ENCODE measurements at places on chromosomes 6 and 20.

- no peak for DNase-seq
These were observed 312.9 kb downstream of the GJA1 start for GRCh38 chr6:121748376-121748775.

DNA sequence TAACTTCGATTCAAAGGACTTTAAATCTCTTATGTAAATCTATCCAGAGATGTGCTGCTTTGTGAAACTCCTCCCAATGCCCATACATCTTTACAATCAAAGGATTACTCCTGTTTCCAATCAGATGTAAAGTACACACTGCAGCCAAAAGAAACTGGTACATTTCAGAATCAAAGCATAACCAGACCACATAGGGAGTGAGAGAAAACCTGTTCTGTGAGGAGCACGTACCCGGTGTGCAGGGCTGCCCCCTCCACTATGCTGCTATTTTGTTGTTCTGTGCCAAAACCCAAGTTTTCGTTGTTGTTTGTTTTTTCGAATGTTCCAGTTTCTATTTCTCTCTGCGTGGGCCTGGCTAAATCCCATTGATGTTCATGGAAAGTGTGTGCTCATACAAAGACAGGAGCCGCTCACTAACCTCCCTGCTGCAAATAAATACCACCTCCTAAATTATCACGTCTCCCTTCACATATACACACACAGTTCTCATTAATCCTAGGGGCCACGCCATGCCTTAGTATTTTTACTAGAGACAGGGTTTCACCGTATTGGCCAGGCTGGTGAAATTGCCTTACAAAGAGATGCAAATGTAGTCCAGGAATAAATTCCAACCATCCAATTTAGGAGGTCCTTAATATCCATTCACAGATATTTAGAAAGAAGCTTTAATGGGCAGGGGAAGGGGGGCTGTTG lies 52.9 kb downstream of the ATP9A start:
- no peak for DNase-seq

DNA sequence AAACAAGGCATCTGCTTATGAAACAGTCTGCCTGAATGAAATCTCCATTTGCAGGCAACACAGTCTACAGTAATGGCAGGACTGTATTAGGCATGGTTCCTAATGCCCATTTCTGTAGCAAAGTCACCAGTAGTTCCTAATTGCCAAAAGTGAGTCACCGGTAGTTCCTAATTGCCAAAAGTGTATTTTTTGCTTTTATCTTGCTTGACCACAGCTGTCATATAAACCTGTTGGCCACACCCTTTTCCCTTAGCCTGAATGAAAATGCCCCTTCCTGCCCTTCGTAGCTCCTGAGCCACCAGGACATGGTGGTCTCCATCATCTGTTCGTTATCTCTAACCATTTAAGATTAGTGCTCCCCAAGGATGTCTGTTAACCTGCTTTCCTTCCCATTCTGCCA lies 34.5 kb downstream of the MTHFD1L start:
- no peak for DNase-seq

- DNase-seq: no peak
These were observed 17.1 kb upstream of the HECA start for GRCh38 chr6:139117734-139118133.

DNA sequence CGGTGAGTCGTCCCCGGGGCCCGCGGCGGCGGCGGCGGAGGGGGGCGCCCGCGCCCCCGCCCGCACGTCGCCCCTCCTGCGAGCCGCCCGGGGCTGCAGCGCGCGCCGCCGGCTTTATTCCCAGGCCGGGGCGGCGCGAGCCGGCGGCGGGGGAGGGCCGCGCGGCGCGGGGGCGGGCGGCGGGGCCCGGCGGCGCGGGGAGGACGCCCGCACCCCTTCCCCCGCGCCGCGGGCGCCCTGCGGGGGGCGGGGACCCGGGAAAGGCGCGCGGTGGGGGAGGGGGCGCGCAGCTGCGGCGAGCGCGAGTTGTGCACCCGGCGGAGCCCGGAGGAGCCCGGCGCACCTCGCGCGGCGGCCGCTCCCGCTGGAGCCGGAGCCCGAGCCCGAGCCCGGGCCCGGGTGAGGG lies 646 bp downstream of the HMGA1 start:
- DNase-seq: no peak

- no peak for DNase-seq
These were observed 2.5 kb downstream of the TNFRSF6B start for GRCh38 chr20:63698739-63699465.

DNA sequence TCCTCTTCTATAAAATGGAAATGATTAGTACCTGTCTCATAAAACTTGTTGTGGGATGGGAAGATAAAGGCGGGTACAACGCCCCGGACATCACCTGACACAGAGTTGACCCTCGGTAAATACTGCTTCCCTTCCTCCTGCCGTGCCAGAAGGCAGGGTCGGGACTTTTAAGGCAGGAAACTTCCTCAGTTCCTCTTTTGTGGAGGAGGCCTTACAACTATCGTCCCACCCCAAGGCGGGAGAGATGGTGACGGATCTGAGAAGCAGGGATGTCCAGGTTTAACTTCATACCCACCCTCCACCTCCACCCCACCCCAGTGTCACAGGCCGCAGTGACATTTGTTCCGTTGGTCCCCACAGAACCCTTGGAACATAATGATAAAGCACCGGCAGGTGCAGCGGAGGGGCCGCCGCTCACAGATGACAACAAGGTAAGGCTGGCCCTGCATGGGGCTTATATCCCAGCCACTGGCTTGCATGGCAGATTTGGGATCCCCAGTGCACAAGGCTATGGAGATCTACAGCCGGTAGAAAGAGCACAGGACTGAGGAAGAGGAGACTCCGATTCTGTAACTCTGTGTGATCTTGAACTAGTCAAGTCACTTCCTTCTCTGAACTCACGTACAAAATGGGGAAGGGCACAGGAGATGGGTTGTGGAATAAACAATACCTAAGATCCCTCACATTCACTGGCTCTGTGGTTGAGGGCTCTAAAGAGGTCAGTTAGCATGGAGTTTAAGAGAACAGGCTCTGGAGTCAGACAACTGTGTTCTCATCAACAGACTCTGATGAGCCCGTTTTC lies 764 bp downstream of the DNTTIP1 start:
- DNase-seq: no peak

- no peak for DNase-seq
These were observed 85.7 kb upstream of the DOK5 start for GRCh38 chr20:54389596-54390280.

DNA sequence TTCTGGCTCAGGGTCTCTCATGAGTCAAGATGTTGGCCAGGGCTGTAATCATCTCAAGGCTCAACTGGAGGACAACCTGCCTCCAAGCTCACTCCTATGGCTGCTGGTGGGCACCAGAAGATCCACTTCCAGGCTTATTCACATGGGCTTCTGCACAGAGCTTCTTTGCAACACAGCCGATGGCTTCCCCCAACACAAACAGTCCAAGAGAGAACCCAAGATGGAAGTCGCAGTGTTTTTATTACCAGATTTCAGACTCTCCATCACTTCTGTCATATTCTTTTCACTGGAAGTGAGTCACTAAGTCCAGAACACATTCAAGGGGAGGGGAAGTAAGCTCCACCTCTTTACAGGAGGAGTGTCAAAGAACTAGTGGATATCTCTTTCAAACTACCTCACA lies 75.5 kb downstream of the CD164 start:
- no peak for DNase-seq

GRCh38 chr6:47737406-47737805 lies 39.0 kb downstream of the ADGRF4 start:
- DNase-seq: no peak

GRCh38 chr20:51888291-51888690 lies 86.0 kb upstream of the SALL4 start:
- DNase-seq: no peak

DNA sequence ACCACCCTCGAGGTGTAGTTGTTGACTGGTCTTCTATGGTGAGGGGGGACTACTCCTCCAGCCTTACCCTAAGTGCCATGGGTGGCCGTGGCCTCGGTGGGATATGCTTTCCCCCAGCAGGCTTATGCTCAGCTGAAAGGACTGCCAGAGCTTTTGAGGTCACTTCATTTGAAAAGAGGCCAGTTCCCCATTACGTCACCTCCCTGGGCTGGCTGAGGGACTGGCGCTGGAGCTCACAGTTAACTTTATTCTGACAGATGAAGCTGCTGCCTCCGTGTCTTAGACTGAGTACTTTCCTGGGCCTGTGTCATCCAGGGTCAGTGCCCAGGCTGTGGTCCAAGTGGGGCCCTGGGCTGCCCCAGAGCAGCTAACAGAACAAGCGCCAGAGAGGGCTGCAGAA lies 42.8 kb upstream of the PCMTD2 start:
- no peak for DNase-seq

- no peak for DNase-seq
These were observed 144.2 kb downstream of the BTBD9 start for GRCh38 chr6:38495518-38495917.

- no peak for DNase-seq
These were observed 145.1 kb upstream of the PRDM1 start for GRCh38 chr6:105940990-105941389.

- DNase-seq: no peak
These were observed 5.4 kb downstream of the NPBWR2 start for GRCh38 chr20:64101731-64102621.

GRCh38 chr6:105570416-105570815 lies 167.5 kb upstream of the PREP start:
- DNase-seq: no peak

- no peak for DNase-seq
These were observed 51.3 kb downstream of the AKAP12 start for GRCh38 chr6:151290877-151291721.

- no peak for DNase-seq
These were observed 17.4 kb downstream of the CST7 start for GRCh38 chr20:24966317-24967012.

GRCh38 chr20:5181958-5182357 lies 55.1 kb downstream of the CDS2 start:
- DNase-seq: no peak

DNA sequence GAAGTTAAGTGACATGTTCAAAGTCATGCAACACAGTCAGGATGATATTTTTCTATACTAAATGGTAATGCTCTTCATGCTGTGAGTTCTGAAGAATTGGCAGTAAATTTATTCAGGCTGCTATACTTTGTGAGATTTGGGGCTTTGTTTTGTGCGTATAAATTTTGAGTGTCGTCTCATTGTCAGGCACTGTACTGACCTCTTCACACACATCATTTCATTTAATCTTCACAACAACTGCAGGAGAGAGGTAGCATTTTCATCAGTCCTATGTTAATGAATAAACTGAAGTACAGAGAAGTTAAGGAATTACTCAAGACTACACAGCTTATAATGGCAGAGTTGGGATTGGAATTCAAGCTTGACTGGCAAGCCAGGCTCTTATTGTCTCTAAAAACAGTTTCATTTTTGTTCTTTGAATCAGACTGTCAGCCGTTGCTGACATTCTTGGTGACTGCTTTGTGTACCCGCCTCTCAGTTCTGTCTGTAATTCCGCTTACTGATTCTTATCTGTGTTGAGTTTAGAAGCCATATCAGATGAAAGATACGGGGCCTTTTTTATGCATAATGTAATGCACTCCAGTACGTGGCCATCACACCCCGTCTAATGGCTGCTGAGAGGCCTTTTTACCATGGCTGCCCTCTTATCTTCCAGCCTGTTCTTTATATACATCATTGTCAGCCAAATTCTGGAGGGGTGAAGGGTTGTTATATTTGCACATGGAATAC lies 274.9 kb downstream of the UTRN start:
- DNase-seq: no peak

- DNase-seq: no peak
These were observed 45.7 kb upstream of the TRAF3IP2 start for GRCh38 chr6:111651185-111652034.

- no peak for DNase-seq
These were observed 12.4 kb upstream of the F13A1 start for GRCh38 chr6:6332811-6333244.

DNA sequence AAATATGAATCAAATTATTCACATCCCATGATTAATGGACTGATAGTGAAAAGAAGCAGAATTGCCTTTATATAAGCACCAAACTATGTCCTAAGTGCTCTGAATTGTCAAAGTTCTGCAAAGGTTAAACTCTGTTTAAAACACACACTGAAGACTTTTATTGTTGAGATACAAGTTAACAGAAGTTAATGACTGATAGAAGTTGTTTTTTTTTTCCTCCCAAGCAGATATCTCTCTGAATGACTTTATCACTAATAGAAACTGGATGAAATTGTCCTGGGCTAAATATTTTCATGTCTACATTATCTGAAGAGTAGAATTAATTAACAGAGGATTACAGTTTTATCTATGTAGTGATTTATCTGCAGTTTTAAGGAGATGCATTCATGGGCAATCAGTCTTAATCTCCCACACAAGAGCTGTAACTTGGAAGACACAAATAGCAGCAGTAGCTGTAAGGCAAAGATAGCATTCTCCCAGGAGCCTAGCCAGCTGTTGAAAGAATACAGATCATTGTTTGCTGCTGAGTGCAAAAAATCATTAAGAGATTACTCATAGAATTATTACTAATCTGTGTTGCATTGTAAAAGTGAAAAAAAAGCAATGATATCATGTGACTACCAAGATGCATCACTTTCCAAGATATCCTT lies 49.9 kb downstream of the BMP5 start:
- no peak for DNase-seq

GRCh38 chr6:100464903-100465700 lies at the start of gene SIM1:
SIM1 (minus strand) TSS chr6:100464921; CDS start chr6:100463468, 1,453 bp downstream.
- no peak for DNase-seq

DNA sequence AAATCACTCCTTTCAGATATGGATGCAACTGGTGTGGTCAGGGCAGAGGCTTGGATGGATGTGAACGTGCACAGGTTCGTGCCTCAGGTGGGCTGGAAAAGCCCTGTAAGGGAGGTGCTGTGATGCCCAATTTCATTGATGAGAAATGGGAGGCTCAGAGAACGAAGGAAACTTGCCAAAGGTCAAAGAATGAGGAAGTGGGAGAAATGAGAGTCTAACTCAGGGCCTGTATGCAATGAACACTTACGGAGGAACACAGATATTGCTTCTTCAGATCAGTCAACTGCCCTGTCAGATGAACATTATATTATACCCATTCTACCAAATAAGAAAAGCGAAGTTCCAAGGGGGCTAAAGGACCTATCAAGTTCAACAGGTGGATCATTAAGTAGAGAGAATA lies 134.7 kb downstream of the RCAN2 start:
- no peak for DNase-seq

- DNase-seq: no peak
These were observed 81.6 kb downstream of the KCNB1 start for GRCh38 chr20:49400904-49401303.

DNA sequence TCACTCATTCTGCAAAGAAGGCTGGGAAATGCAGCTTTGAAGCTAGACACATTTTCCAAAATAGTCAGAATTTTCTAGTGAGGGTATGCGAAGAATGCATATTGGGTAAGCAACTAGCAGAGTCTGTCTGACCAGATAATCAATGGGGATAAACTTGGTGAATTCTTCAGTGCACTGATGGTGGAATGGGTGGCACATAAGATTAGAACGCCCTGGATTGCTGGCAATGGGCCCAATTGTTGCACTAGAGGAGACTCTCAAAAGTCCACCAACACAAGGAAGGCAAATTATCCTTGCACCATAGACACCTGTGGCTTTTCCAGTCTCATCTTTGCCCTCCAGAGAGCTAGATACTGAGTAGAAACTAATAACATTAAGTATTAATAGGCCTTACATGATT lies 167.6 kb downstream of the PTPRT start:
- DNase-seq: no peak

- no peak for DNase-seq
These were observed 15.6 kb downstream of the HSPA12B start for GRCh38 chr20:3748073-3748472.

Measured in stimulated activated CD8-positive, alpha-beta memory T cell treated with anti-CD3 and anti-CD28 coated beads, Interleukin-12 subunit alpha, Interleukin-12 subunit beta, amount 100 ng/mL, for 4 hours (primary cell).